ENCODE measurements at places on chromosomes 11 and 22.

DNA sequence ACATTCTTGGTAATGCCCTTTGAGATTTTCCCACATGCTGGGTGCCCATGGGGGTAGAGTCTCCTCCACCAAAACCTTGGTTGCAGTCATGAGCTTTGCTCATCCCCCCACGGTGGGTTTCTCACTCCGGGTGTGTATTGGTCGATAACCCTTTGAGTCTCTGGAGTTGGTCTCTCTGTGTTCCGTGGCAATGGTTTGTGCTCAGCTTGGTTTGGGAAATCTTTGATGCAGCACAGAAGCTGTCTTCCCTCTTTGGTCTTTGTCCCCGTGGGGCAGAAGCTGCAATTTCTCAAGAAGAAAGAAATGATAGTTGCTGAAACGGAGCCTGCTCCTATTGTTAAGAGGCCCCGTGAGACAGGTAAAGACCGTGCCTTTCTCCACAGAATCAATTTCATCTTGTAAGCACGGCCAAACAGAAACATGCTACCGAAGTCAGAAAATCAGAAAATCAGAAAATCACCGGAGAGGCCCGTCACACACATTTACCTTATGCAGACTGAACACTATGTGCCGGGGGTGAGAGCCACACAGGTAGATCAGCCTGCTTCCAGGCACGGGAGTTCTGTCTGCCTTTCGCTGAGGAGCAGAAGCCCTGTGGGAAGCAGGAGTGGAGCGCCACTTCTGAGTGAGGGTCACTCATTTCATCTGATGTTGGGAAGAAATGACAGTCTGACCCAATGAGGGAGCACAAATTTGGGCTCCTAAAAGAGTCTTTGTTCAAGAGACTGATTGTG lies 186.1 kb downstream of the TBC1D22A start:
- no peak for DNase-seq

DNA sequence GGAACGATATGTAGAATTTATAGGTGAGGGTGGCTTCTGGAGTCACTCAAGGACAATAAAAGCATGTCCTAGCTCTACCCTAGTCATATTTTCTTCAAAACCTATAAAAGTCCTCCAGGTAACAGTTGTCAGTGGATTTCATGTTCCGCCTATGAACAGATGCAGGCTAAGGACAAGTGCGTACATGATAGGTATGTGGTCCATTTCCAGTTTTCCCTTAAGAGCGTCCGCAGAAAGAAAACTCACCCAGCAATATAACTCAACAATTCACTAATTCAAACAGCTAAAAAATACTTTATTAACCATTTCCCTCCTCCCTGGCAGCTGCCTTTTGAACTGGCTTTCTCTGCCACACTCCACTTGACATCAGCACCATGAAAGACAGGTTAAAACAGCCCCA lies 50.2 kb upstream of the CCDC34 start:
- no peak for DNase-seq

- DNase-seq = no peak
Measured at GRCh38 chr11:78666675-78667160, 92.1 kb upstream of the NARS2 start.

- no peak for DNase-seq
Measured at GRCh38 chr11:121429556-121429955, 22.6 kb upstream of the SORL1 start.

GRCh38 chr22:44738347-44738715 lies 14.0 kb upstream of the ARHGAP8 start:
- no peak for DNase-seq

DNA sequence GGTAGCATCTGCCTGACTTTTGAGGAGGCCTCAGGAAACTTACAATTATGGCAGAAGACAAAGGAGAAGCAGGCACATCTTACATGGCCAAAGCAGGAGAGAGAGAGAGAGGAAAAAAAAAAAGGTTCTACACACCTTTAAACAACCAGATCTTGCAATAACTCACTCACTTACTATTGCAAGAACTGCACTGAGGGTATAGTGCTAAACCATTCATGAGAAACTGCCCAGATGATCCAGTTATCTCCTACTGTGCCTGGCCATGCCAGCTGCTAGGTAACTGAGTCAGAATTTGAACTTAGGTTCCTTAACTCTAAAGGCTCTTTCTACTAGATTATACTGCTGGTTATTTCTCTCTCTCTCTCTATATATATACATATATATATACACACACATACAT lies 7.3 kb downstream of the HORMAD2 start:
- no peak for DNase-seq
